Stimulated activated CD8-positive, alpha-beta memory T cell treated with anti-CD3 and anti-CD28 coated beads, Interleukin-2, amount 100 ng/mL, for 1 hour (primary cell): ENCODE measurements at places on chromosomes 13 and 19.
A peak's percentile ranks its signal among the peaks of the same experiment; 100 is the strongest.

DNA sequence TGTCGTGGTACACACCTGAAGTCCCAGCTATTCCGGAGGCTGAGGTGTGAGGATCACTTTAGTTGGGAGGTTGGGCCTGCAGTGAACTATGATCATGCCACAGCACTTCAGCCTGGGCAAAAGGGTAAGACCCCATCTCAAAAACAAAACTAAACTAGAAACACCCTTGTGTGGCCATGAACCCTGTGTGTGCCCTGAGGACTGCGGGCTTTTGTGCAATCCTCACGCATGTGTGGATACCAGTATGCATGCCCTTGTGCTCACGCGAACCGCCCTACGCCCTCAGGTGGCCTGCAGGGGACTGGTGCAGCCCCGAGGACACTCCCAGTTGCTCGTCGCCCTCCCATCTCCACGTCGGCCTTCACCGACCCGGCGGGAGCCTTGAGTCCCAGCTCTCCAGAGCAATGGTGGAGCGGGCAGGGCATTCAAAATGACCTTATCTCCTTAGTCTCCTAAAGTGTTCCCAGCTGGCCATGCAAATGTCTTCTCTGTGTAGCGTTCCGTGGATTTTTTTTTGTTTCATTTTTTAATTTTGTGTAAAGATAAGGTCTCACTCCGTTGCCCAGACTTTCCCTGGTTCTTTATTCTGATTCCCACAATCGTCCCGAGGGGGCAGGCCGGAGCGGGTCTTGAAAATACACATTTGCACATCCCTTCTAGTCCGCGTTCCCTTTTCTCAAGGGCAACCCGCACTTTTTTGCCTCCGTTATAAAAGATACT is 868 bp upstream of the EGLN2 start:
- DNase-seq: peak; percentile 43

- DNase-seq: no peak
Observed at GRCh38 chr19:5624018-5624663, 1.3 kb downstream of the SAFB start.

DNA sequence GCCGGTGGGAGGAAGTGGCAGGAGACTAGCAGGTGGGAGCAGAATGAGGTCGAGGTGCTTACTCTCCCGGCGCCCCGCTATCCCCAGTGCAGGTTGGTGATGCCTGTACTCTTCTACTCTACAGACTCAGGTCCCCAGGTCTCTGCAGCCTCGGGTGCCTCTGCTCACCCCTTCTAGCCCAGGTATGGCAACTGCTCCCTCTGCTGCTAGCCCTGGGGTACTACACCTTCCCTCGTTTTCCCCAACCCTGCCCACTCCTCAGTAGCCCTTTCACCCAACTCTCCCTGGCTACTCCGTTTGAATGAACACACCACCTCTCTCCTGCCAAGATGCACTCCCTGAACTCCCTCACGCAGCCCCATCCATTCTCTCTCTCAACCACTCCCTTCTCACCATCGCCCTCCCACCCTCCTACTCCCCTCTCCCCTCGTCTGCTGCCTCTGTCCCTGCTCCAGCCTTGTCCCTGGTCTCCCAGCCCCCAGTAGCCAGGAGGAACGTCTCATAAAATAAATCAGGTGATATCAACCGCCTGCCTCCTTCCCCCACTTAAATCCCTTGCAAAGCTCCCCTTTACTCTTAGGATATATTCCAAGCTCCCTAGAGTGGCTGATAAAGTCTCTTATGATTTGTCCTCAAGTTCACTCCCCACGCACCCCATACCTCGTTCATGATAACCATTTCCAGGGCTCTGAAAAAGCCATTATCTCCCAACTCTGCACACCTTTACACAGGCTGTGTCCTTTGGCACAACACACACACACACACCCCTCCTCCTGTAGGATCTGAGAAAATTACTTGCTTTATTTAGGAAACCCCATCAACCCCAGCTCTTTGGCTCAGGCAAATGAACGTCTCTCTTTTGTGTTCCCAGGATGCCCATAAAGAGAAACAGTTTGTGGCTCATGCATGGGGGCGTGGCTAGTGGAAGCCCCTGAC is 8.2 kb upstream of the MEIS3 start:
- peak; percentile 47 for DNase-seq

- no peak for DNase-seq
Observed at GRCh38 chr19:7694499-7694898, 7.4 kb downstream of the FCER2 start.
